ENCODE measurements at places on chromosomes 2 and 18. TPM values are rescaled to one million over a fixed set of nuclear protein-coding genes. Genes with fewer than 3 reads are reported as not detected.

The IL37 gene
- total RNA-seq, result 0.29 TPM

The DPP4 gene
- total RNA-seq, result 28.1 TPM

The PSTPIP2 gene
- 7.0 TPM for total RNA-seq

The MC4R gene
- total RNA-seq, result not detected

The TXNDC2 gene
- total RNA-seq, result not detected

The SKA1 gene
- total RNA-seq, result 0.55 TPM

The ZNF892 gene
- 7.8 TPM for total RNA-seq

The ING5 gene
- 47.4 TPM for total RNA-seq

The ADAM23 gene
- 2.4 TPM for total RNA-seq

The PID1 gene
- 17.1 TPM for total RNA-seq

The DSG4 gene
- not detected for total RNA-seq

The INHBB gene
- 1.1 TPM for total RNA-seq

The CCBE1 gene
- total RNA-seq, result 0.75 TPM

The AGFG1 gene
- 77.9 TPM for total RNA-seq

The SPP2 gene
- total RNA-seq, result not detected

The APLF gene
- total RNA-seq, result 3.5 TPM

The SLC5A7 gene
- total RNA-seq, result 0.20 TPM

The ZBTB7C gene
- 24.1 TPM for total RNA-seq

The MBOAT2 gene
- total RNA-seq, result 21.7 TPM

The C2orf15 gene
- total RNA-seq, result 5.8 TPM

The INPP1 gene
- total RNA-seq, result 41.8 TPM

The SPATA3 gene
- not detected for total RNA-seq

The UCN gene
- total RNA-seq, result 3.1 TPM

The SMYD1 gene
- 7.3 TPM for total RNA-seq

The ALPP gene
- not detected for total RNA-seq

The GPAT2 gene
- 3.0 TPM for total RNA-seq

The LNPK gene
- 25.5 TPM for total RNA-seq

The ABCB11 gene
- total RNA-seq, result 0.23 TPM

The SERPINB10 gene
- total RNA-seq, result not detected

The TDRD15 gene
- not detected for total RNA-seq

The LRRTM4 gene
- total RNA-seq, result 0.23 TPM

The POTEI gene
- total RNA-seq, result 0.03 TPM

The CGREF1 gene
- total RNA-seq, result 1.1 TPM

The PCGF1 gene
- total RNA-seq, result 35.3 TPM

The DLX2 gene
- 0.14 TPM for total RNA-seq

The ICOS gene
- total RNA-seq, result 0.98 TPM

The FZD7 gene
- total RNA-seq, result 10.4 TPM

The FBXO36 gene
- total RNA-seq, result 2.3 TPM

The PLB1 gene
- total RNA-seq, result 7.2 TPM

The ACMSD gene
- 47.0 TPM for total RNA-seq

The KCNG2 gene
- total RNA-seq, result not detected

The OTOF gene
- 0.09 TPM for total RNA-seq

The RAB6C gene
- total RNA-seq, result 0.23 TPM

The LTBP1 gene
- 205 TPM for total RNA-seq

The ERICH2 gene
- 0.86 TPM for total RNA-seq

The TRIP12 gene
- total RNA-seq, result 204 TPM

The ZC3H8 gene
- 5.6 TPM for total RNA-seq

The CD8B2 gene
- 0.09 TPM for total RNA-seq

The LAMA1 gene
- total RNA-seq, result 0.49 TPM

The MSH2 gene
- total RNA-seq, result 13.2 TPM

The GPR75 gene
- total RNA-seq, result 2.2 TPM

The LIPG gene
- total RNA-seq, result 138 TPM

All from mucosa of gallbladder (tissue), 1 donor.